ENCODE measurements at places on chromosomes 4 and X. TPM values are rescaled to one million over a fixed set of nuclear protein-coding genes. Genes with fewer than 3 reads are reported as not detected.
A peak's percentile ranks its signal among the peaks of the same experiment; 100 is the strongest.

GRCh38 chr4:82428526-82428968 is 1.7 kb downstream of the HNRNPDL start:
- no peak for DNase-seq

DNA sequence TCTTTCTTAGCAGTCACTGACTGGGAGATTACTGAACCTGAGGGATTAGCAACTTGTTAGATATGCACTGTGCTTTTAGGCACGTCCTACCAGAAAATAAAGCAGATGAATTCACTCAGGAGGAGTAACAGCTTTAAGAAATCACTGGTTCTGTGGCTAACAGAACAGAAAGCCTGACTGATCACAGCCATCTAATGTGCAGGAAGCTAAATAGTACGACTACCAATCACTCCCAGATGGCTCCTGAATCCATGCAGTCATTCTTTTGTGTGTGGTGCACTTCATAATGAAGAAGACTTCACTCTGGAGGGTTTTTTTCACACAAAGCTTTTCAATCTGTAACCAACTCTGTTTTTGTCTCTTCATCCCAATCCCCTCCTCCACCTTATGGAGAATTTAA is 305.3 kb upstream of the INTU start:
- no peak for DNase-seq

DNA sequence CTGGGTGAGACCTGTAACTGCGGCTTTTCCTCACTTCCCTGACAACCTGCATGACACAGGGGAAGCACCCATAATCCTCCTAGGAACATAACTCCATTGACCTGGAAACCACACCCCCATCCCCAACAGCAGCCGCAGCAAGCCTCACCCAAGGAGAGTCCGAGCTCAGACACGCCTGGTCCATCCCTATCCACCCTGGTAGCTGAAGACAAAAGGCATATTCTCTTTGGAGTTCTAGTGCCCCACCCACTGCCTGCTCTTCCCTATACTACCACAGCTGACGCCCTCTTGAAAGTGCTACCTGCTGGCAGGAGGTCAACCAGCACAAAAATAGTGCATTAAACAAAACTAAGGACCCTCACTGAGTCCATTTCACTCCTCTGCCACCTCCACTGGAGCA is 1080.9 kb upstream of the IGFBP7 start:
- no peak for DNase-seq

DNA sequence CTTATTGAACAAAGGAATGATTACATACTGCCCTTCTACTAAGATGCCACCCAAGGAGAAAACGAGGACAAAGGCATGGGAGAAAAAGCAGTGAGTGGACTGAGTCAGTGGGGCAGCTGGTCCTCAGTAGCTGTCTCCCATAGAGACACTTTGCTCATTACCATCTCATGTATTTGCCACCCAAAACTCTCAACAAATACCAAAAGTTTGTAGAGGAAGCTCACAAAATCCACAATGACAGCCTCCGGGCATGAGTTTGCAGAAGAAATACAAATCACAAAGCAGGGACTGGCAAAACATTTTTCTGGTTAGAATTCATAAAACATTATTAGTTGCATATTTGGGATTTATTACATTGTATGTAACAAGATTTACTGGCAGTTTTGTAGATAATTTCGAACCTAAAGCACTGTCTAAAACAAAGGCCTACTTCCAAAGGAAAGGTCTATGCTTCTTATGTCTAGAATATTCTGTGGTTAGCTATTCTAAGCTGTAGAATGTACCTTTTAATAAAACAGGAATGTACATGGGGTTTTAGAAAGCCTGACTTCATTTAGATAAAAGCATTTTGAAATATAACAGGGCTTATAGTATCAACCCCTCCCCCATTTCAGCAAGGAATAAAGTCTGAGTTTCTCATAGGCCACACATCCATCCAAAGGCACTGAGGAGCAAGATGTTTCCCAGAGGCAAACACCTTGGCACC is 17.7 kb downstream of the PCDH18 start:
- peak; percentile 43 for DNase-seq

GRCh38 chr4:57490520-57491255 is 380.5 kb upstream of the IGFBP7 start:
- DNase-seq = no peak

DNA sequence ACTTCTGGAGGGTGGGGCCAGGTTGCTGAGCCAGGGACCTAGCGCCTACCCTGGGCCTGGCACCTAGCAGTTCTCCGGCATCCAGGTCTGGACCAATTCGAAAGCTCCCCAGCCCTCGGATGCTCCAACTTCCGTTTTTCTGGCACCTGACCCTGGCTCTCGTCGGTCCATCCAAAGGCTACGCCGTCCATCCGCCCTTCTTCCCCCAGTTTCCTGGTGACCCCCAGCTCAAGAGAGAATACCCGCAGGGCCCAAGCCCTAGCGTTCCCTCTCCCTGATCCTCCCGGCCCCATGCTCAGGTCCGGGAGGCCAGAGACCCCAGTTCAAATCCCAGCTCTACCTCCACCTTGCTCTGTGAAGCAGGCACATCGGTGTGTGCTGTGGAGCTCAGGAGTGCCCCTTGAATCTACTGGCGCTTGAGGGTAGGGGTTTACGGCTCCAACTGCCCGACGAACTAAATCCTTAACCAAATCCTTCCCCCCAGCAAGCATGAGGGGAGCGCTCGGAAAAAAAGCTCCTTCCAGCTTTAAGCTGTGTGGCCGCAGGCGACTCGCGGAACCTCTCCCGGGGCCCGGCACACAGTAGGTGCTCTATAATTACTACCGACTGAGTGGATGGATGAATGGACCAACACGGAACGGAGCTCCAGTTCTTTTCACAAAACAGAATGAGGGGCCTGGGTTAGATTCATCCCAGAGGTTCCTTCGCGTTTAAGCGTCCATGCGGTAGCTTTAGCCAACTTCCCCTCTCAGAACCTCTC is 1.1 kb downstream of the CRMP1 start:
- DNase-seq = no peak

DNA sequence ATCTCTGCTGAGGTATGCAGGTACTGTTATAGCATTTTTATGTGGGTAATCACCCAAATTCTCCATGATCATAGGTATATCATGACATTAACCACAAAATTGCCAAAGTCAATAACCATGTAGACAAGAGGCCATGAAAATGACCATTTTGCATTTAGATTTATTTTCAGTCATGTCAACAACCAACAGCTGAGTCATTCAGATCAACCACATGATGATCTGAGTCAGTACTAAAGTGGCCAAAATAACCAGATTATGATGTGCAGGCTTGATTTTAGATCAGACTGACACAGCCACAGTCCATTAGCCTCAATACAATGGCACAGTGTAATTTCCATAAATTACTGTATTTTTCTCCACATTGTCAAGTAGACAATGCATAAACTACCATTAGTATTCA is 240.5 kb downstream of the GRIA3 start:
- peak; percentile 59 for DNase-seq

- DNase-seq = no peak
Measured at GRCh38 chr4:169438057-169438480, 167.3 kb upstream of the SH3RF1 start.

- DNase-seq = peak; percentile 37
Measured at GRCh38 chr4:87838890-87839591, 6.3 kb downstream of the MEPE start.

GRCh38 chr4:10075953-10076391 is 40.6 kb downstream of the WDR1 start:
- no peak for DNase-seq

KDR gene
- polyA plus RNA-seq = 0.05 TPM

All from fibroblast of lung (primary cell).